ENCODE measurements at places on chromosomes 12 and 14.

GRCh38 chr12:128755566-128755965, 68.2 kb downstream of the SLC15A4 start:
- DNase-seq, result no peak

DNA sequence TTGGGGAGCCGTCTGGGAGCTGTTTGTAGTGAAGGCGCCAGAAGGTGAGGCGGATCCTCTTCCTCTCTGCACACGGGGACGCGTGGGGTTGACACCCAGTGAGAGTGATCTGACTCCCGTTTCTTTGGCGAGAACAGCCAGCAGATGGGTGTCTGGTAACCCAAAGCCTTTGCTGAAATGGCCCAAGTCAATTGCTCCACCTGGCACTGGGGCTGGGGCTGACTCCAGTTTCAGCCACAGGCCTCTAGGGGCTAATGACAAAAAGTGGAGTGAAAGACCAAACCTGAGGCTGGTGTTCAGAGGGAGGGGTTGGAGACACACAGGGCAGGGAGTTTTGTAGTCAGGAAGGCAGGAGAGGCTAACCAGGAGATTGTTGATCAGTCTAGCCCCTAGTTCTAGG, 87.0 kb downstream of the FRMD6 start:
- no peak for DNase-seq

DNA sequence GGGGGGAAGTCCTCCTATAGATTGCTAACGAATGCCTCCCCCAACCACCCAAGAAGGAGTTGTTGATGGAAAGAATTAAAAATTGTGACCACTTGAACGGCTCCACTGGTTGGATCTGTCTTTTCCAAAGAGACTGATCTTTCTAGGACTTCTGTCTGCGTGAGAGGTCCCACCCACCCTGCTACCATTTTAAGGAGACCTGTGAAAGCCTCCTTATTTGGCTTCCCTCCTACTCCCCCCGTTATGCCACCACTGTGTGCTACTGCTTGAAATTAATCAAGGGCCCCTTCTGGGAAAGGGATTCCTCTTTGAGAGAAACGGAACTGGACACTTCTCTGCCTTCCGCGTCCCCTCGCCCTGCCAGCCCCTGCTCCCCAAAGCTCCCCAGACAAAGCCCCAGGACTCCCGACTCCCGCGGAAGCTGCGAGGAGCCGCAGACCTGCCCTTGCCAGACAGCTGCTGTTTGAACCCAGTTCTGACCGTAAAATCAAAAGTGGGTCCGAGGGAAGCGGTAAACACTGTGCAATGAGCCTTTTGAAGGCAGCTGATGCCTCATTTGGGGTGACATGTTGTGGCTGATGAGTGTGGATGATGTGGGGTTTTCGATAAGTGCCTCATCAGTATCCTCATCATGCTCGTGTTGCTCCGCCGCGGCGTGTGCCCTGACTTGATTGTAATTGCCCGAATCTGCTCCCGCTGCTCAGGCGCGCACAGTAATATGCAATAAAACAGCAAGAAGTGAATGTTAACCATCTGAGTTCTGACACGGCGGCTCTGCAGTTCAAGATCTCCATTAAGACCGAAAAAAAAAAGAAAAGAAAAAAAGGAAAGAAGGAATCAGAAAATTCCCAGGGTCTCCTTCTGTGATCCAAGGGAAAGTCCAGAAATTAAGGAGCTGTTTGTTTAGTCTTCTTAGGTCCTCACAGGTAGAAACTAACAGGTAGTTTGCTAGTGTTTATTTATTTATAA, 48.2 kb downstream of the MBIP start:
- no peak for DNase-seq

DNA sequence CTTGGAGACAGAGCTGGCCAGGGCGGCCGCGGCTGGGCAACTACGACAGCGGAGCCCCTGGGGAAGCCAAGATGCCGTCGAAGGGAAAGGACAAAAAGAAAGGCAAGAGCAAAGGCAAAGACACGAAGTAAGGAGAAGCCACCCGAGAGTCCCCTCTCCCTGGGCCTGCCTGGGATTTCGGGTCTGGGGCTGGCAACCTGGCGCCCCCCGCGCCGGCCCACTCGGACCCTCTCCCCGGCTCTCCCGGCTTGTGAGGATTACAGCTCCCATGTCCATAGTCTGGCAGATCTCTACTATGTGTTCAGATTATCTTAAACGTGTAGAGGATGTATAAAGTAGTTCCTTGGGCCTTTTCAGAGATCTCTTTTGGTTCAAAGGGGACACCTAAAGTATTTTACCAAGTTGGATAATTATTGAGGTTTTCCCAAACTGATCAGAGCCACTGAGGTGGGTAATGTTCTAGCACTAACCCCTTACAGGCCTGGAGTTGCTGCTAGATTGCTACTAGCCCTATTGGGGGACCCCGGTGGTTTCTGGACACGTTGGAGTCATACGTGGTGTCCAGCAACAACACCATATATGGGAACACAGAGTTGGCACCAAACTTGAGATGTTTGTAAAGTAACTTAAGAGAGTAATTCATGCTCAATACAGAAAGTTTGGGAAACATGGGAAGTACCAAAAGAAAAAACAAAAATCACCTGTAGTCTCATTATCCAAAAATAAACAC, 424 bp downstream of the BBOF1 start:
- no peak for DNase-seq

DNA sequence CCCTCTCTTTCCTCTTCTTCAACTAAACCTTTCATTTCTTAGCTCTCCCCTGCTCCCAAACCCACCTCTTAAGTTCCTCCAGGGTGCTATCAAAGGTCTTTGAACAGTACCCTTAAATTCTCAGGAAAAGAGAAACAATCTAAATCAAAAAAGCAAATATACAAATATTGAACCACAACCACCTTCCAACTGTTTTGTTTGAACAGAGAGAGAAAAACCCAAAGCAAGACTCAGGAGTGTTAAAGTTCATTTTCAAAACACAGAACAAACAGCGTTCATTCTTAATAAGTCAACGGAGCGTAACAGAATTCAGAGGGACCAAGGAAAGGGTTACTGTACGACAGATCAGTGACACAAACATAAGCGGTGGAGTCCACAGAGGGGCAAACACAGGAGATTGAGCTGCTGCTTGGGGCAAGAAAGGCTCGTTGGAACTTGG, 73.3 kb downstream of the NDUFA12 start:
- no peak for DNase-seq

- no peak for DNase-seq
These were observed 249.8 kb upstream of the ARHGAP5 start for GRCh38 chr14:31827325-31827724.

GRCh38 chr14:73759183-73759713, 45.1 kb upstream of the PNMA1 start:
- no peak for DNase-seq

DNA sequence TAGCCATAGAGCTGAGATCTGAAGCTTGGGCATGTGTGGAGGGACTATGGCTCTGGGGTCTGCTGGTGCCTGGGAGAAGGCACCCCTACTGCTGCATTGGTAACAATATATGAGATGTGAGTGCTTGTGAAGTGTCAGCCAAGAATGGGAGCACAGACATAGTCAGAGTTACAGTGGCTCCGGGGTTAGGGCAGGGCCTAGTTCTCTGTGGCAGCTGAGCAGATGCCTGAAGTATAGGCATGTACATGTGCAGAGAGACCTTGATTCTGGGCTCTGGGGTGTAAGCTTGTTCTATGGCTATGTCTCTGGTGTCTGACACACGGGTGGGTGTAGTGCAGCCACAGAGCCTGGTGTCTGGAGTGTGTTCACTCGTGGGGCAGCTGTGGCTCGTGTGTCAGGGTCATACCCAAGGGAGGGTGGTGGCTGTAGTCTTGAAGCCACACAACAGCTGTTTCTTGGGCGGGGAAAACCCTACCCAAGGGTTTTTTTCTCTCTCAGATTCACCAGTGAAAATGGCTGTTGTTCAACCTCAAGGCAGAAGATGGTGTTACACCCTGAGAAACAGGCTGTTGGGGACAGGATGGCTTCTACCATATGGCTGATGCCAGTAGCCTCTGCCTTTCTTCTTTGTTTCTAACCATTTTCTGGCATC, 11.9 kb upstream of the TCL1A start:
- no peak for DNase-seq

GRCh38 chr12:5535541-5535940, 103.6 kb downstream of the NTF3 start:
- DNase-seq, result no peak

DNA sequence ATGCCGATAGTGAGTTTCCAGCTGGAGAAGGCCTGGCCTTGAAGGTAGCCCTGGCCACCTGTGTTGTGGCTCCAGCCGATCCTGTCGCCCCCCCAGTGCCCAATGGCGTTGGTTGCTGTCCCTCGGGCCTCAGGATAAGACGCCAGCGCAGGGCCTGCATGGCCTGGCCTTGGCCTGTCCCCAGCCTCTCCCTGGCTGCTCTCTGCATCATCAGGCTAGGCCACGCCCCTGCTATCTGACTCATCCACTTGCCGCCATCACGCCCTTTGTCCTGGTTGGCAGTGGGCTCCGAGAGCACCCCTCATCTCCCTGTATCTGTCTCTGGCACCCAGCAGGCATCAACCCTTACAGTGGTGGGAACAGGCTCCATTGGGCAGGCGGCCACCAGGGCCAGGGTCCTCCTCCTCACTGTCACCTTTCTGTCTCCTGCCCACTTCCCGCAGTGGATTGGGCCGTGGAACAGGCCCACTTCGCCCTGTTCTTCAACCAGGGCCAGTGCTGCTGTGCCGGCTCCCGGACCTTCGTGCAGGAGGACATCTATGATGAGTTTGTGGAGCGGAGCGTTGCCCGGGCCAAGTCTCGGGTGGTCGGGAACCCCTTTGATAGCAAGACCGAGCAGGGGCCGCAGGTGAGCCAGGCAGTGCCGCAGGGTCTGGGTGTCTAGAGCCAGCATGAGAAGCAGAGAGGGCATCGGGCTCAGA, 25.6 kb downstream of the ALDH2 start:
- DNase-seq, result no peak

DNA sequence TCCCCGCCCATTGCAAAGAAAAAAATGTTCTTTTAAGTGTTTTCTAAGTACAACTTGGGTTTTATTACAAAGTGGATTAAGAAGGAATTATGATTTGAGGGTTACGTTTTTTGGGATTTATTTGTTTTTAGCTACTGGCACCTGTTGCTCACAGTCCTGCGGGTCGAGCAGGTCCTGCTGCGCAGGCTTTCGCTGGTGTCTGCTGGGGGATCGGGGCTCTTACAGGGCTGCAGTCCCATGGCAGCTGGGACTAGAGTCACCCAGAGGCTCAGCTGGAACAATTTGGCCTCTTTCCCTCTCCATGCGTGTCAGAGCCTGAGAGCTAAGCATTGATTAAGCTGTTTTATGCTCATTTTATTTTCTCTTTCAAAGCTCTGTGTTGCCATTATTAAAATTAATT, 55.6 kb upstream of the DYNC1H1 start:
- no peak for DNase-seq

GRCh38 chr12:66140731-66141130, 10.2 kb upstream of the LLPH start:
- DNase-seq, result peak; percentile 30

DNA sequence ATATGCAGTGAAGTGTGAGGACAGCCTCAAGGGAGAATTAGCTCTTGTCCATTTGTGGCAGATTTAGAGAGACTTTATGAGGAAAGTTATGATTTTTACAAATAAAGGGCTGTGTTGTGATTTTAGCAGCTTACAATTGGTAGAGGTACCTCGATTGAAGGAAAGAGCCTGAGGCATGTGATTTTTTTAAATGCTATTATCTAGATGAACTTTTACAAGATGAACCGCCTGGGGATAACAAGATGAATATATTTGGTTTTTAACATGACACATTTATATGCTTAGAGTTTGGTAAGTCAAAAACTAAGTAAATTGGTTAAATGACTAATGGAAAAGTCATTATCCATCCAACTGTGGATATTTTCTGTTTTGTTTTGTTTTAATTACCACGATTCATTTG, 52.6 kb downstream of the AEBP2 start:
- DNase-seq, result no peak

DNA sequence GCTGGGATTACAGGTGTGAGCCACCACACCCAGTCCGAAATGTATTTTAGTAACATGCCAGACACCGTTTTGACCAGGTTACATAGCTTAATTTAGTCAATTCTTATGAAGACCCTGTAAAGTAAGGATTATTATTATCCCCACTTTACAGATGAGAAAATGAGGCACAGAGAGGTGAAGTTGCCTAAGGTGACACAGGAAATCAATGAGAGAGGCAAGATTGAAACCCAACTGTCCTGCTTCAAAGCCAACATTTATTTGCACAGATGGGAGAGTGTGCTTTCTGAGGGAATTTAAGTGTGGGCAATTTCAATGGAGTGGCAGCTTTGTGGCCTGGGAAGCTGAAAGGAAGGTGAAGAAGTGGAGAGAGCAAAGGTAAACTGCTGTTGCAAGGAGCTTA, 19.1 kb upstream of the EPS8 start:
- no peak for DNase-seq

DNA sequence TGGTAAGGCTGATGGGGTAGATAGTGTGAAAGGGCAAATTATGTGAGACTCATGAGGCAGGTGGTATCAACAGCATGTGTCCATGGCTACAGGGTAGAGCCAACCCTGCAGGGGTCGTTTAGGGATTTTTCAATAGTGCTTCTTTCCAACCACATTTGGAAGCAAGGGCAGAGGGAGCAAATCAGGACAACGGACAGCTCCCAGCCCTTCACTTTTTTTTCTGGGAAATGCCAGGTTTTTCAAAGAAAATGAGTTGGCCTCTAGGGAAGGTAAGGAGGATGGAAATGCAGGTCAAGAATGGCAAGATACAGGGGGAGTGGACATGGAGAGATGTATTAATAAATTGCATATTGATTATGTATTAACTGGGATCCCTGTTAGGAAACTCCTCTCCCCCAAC, 4.9 kb upstream of the CMA1 start:
- peak; percentile 7 for DNase-seq

DNA sequence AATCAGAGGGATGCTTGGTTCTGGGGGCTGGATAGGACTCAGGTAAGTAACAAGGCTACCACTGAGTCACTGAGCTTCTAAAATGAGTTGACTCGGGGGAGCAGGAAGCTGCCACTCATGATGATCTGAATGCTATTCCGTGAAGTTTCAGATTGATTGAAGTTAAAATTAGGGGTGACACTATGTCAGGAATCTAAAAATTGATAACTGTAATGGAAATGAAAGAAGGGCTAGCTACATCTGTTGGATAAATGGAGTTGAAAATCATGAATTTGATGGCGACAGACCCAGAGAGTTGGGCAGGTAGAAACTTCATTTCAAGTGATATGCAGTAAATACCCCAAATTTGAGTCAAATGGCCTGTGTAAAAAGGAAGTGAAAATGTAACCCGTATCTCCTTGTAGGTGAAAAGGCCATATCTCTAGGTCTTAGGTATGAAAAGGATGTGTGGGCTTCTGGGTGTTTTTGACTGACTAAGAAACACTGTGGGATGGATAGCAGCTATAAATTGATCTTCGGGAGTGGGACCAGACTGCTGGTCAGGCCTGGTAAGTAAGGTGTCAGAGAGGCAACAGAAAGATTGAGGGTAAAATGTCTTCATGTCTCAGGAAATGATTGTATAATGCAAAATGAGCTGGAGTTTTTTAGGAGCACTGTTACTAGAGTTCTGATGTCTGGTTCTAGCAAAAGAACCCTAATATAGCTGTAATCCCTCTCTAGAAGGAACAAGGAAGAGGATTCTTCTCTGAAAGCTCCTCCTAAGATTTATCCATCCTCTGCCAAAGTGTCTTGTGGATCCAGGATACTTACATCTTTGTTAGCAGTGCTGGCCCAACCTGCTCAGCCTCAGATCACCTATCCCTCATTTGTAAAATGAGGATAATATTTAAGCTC, 57.3 kb downstream of the DAD1 start:
- DNase-seq, result no peak

- DNase-seq, result no peak
These were observed 208.7 kb upstream of the FOXN3 start for GRCh38 chr14:89625731-89626232.

GRCh38 chr14:65604936-65605335, 192.4 kb downstream of the FUT8 start:
- DNase-seq, result no peak

- DNase-seq, result no peak
These were observed 22.6 kb downstream of the GPHB5 start for GRCh38 chr14:63296060-63296563.

Data from KBM-7 (cell line).